GM19239 (cell line): ENCODE measurements at places on chromosomes 1 and 21.

DNA sequence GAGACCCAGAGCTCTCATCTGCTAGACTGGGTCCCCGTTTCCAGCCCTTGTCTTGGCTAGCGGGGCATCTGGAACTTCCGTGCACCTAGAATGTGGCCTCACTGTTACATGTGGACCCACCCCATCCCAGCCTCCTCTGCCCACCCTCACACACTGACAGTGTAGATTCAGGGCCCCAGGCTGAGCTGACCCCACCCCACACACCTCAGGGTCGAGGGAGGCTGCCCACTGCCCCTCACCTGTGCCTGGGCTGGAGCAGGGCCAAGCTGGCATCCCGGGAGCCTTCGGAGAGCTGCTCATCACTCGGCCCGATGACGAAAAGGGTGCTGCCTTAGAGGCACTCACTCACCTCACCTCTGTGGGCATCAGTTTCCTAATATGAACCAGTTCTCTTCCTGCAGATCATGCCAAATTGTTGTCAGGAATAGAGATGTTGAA, 11.1 kb downstream of the ACOT11 start:
- no peak for DNase-seq

GRCh38 chr21:30480145-30480544, at the start of gene KRTAP19-1:
Gene KRTAP19-1 (minus strand): TSS chr21:30480367. CDS start chr21:30480317, 50 bp downstream.
- no peak for DNase-seq

- no peak for DNase-seq
These were observed 17.6 kb downstream of the NFASC start for GRCh38 chr1:204888294-204888693.

- DNase-seq: no peak
These were observed 99.5 kb downstream of the C4BPA start for GRCh38 chr1:207203541-207203940.

- DNase-seq: no peak
These were observed 395.7 kb upstream of the ST6GALNAC5 start for GRCh38 chr1:76471536-76471935.

DNA sequence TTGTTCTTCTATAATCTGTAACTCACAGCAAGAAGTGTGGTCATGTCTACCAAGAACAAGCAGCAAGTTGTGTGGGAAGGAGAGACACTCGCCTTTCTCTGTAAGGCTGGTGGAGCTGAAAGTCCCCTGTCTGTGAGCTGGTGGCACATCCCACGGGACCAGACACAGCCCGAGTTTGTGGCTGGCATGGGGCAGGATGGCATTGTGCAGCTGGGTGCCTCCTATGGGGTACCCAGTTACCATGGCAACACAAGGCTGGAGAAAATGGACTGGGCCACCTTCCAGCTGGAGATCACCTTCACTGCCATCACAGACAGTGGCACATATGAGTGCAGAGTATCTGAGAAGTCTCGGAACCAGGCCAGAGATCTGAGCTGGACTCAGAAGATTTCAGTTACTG, 15.5 kb downstream of the CD101 start:
- no peak for DNase-seq

- no peak for DNase-seq
These were observed 14.2 kb downstream of the PRRX1 start for GRCh38 chr1:170678027-170678600.

DNA sequence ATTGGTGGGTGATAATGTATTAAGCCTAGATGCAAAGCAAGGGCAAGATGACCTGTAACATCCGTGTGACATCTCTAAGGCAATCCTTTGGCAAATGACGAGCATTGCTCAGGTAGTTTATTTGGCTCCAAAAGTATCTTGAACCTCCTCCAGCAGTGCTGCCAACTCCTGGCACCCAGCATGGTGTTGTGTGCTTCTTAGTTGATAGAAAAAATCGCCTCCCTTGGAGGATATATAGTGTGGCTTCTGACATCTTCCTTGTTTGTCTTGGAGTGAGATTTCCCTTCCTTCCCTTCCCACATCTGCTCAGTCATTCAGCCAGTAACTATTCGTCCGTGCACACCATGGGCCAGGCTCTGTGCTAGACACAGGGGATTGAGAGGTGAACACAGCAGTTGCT, 121.8 kb downstream of the TOMM20 start:
- DNase-seq: no peak

DNA sequence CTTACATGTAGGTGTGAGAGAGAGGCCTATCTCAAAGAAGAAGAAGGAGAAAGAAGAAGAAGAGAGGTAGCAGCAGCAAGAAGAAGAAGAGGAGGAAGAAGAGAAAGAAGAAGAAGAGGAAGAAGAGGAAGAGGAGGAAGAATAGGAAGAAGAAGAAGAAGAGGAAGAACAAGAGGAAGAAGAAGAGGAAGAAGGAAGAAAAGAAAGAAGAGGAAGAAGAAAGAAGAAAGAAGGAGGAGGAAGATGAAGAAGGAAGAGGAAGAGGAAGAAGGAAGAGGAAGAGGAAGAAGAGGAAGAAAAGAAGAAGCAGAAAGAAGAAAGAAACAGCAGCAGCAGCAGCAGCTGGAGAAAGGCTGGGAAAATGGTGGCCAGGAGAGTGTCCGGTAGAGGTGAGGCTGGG, 10.3 kb upstream of the AZIN2 start:
- no peak for DNase-seq

GRCh38 chr1:212582291-212582690, 26.3 kb upstream of the ATF3 start:
- no peak for DNase-seq

- no peak for DNase-seq
These were observed 35.0 kb upstream of the TDRD10 start for GRCh38 chr1:154466921-154467417.

- no peak for DNase-seq
These were observed 3.9 kb upstream of the RGS1 start for GRCh38 chr1:192571668-192572067.

GRCh38 chr21:37342046-37342632, 24.4 kb upstream of the DYRK1A start:
- DNase-seq: no peak

- no peak for DNase-seq
These were observed 34.2 kb upstream of the ZBTB40 start for GRCh38 chr1:22417466-22417865.

DNA sequence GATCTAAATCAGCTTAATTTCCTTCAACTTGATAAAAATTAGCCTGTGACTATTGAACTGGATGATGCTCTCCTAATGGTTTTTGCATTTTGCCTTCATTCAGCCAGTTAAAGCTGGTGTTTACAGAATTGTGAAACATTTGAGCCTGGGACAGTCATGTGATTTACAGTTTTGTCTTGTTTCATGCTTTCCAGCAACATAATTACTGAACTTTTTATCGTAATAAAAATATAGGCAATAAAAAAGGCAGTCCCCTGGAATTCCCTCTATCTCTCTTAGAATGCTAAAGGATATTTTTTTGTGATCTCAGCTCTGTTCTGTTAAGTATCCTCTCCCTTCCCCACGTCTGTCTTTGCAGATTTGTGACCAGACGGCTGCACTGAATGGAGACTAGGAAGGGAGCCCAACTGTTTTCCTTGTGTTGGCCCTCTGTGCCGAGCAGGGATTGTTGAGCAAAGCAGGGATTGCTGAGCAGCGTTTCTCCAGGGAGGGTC, 70.3 kb upstream of the RGL1 start:
- DNase-seq: no peak

DNA sequence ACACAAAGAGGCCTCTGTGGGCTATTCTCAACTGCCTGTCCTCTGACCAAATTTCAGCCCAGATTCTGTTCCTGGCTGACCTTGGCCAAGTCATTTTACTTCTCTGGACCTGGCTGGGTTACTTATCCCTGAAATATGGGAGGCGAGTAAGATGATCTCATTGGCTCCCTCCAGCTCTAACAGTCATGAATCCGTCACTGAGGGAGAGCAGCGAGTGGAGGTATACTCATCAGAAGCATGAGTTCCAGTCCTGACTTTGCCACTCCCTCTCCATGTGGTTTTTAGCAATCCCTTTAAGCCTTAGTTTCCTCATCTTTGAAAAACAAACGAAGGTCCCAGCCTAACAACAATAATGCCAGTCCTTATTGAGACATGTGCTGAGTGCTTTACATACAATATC, 63.5 kb downstream of the CCDC185 start:
- no peak for DNase-seq

- no peak for DNase-seq
These were observed 34.0 kb downstream of the ATP5PF start for GRCh38 chr21:25700741-25701140.

GRCh38 chr1:32878183-32878582, 7.5 kb upstream of the FNDC5 start:
- no peak for DNase-seq

DNA sequence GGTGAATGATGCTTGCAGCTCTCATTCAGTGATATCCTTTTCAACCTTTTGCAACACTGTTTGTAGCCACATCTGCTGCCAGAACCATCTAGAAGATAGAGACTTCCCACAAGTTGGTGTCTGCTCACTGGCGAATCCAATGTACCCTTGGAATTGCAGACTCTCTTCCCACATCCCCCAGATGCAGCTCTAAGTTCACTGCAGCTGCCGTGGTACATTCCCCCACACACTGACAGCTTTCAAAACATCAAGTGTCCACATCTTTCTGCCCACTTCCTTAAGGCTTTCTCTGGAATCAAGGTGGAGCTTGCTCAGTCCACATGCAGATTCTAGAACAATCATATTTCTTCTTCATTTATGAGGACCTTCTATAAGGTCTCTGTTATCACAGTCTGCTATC, 99.2 kb downstream of the PLPPR4 start:
- DNase-seq: no peak

DNA sequence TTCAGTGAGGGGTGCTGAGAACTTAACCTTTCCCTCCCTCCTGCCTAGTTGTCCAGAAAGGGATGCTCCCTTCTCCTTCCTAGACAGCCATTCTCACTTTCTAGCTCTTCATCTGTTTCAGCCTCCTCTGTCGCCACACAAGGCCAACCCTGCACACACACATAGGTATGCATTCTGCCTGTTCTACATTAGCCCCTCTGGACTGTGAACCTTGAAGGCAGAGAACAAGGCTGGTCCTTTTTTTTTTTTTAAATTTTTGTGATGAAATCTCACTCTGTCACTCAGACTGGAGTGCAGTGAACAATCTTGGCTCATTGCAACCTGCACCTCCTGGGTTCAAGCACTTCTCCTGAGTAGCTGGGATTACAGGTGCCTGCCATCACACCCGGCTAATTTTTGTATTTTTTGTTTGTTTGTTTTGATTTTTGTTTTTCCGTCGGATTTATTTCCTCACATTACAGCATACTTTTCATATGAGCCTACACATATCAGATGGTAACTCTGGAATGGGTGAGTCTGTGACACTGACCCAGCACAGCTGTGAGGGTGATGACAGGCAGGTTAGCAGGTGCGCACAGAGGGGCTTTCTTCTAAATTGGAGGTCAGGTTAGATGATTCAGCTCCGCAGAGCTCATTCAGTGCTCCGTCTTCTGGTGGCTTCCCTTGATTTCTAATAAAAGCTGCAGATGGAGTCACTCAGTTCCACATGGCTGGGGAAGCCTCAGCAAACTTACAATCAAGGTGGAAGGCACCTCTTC, 4.9 kb upstream of the AKR1A1 start:
- DNase-seq: no peak

DNA sequence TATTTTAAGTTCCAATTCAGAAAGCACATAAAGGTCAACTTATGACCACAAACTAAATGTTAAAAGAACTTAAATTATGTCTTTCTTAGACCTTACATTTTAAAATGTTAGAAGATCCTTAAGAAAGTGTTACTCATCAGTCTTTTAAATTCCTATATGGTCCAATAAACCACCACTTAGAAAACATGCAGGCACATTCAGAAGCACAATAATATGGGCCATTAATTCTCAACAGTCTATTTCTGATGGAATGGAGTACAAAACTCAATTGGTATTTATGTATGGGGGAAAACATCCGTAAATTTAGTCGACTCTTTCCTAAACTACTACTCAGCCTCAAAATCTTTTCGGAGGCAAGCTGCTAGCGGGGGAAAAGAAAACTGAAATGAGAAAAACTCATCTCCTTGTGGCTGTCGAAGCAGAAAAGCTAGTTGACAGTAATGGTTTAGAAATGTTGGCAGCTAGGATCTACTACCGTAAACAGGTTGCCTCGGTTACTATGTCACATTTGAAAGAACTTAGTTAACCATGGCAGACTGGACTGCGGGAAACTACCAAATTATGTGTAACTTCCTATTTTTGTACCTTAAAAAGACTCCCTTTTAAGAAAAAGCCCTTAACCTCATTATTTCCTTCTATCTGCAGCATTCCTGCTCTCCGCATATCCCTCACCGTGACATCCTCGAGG, 1.0 kb downstream of the TRMT1L start:
- DNase-seq: no peak

GRCh38 chr1:174060090-174060489, 37.9 kb upstream of the RC3H1 start:
- DNase-seq: no peak

- no peak for DNase-seq
These were observed 44.1 kb downstream of the PGBD5 start for GRCh38 chr1:230382001-230382491.

GRCh38 chr1:39474810-39475209, 16.6 kb upstream of the BMP8A start:
- no peak for DNase-seq

DNA sequence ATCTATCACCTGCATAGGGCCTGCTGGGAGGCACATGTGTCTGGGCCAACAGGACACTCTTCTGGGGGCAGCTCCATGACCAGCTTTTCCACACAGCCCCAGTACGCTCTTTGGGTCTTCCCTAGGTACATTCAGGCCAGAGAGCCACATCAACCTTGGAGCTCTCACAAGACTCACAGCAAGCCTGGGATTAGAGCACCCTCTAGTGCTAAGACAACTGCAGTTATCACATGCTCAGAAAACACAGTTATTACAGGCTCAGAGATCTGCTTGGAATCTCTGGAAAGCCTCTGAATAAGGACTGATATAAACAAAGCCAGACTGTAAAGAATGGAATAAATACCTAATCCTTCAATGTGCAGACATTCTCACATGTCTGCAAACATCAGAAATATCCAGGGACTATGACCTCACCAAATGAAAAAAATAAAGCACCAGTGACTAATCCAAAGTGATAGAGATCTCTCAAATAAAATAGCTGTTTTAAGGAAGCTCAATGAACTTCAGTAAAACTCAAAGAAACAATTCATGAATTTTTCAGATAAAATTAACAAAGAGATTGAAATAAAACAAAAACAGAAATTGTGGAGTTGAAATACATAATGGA, 563.9 kb upstream of the NR5A2 start:
- DNase-seq: peak; percentile 5

GRCh38 chr21:42395905-42396651, at the start of gene TMPRSS3:
Gene TMPRSS3 (minus strand): TSS chr21:42396052. CDS start chr21:42395417, 635 bp downstream.
- DNase-seq: no peak

DNA sequence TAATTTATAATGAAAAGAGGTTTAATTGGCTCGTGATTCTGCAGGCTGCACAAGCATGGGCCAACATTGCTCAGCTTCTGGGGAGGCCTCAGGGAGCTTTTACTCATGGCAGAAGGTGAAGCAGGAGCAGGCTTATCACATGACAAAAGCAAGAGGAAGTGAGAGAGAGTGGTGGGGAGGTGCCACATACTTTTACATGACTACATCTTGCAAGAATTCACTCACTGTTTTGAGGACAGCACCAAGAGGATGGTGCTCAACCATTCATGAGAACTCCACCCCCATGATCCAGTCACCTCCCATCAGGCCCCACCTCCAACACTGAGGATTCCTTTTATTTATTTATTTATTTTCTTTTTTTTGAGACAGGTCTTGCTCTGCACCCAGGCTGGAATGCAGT, 5.5 kb upstream of the PLEKHM2 start:
- DNase-seq: no peak

GRCh38 chr1:115690972-115691371, 49.2 kb downstream of the VANGL1 start:
- no peak for DNase-seq
